ENCODE measurements at places on chromosomes 5 and 9.

- no peak for DNase-seq
Observed at GRCh38 chr9:135908754-135909204, 1.4 kb upstream of the CAMSAP1 start.

DNA sequence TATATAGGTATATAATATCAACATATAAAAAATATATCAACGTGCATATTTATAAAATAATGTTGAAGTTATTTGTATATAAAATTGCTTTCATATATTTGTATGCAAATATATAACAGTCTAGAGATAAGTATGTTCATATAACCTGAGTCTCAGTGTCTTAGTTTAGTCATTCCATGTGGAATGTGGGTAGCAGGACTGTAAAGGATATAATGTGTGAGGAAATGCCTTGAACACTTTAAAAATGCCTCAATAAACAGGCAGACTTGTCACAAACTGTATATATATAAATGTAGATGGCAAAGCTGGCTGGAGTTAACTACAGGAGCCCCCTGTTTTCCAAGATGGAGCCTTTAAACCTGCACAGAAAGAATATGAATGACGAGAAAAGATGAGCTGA is 48.4 kb downstream of the CCDC125 start:
- peak; percentile 31 for DNase-seq

GRCh38 chr5:112126982-112127381 is 292.1 kb downstream of the EPB41L4A start:
- no peak for DNase-seq

DNA sequence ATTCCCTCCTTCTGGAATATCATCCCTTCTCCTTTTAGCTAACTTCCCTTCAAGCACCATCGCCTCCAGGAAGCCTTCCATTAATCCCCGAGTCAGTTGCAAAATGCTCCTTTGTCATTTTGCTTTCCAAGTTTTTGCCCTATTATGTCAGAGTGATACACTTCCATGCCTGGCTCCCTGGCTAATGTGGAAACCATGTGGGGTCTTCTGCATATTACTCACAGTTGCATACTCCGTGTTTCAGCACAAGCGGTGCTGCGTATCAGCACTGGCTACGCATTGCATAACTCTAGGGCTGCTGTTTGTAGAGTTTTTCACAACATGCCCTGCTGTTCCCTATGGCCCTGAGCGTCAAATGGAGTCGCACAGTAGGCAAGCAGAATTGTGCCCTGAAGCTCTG is 1.9 kb downstream of the TEX53 start:
- peak; percentile 86 for DNase-seq

- peak; percentile 82 for DNase-seq
Observed at GRCh38 chr5:151745071-151745705, 13.2 kb downstream of the ATOX1 start.

DNA sequence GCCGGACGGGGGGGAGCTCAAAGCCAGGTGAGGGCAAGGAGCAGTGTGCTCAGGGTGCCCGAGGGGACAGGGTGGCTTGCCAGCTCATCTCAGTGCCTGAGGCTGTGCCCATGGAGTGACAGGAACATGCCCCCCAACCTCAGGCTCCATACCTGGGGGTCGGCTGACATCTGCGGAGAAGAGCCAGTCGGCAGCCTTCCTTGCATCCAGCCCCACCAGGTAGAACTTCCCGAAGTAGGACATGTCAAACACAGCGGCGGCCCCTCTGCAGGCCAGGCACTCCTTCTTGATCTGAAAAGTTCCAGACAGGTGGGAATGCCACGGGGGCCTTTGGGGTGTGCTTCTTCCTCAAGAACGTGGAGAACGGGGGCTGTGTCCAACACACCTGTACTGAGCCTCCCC is 42.1 kb downstream of the SARDH start:
- no peak for DNase-seq

- peak; percentile 88 for DNase-seq
Observed at GRCh38 chr5:55601204-55601618, 66.4 kb upstream of the PLPP1 start.

DNA sequence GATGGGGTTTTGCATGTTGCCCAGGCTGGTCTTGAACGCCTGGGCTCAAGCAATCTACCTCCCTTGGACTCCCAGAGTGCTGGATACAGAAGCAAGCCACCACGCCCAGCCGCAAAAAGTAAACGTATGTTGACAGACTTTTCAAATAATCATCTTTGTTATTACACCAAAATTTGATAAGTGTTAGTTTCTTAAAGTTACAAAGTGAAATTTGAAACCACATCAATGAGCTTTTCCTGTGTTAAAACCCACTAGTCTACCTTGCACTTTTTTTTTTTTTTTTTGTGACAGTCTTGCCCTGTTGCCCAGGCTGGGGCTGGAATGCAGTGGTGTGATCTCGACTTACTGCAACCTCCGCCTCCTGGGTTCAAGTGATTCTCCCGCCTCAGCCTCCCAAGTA is 29.9 kb downstream of the SPACA9 start:
- no peak for DNase-seq

DNA sequence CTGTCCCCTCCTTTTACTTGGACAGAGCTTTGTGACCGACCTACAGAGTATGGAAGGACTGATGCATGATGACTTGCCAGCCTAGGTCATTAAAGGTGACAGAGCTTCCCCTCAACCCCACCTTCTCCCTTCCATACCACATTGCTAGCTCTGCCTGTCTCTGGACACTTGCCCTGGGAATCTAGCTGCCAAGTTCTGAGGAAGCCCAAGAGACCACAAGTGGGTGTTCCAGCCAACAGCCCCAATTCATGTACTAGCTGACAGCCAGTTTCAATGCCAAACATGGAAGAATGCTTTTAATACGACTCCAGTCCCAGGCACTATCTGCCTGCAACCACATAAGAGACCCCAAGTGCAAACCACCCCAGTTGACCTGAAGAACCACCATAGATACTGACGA is 477.1 kb downstream of the SPOCK1 start:
- DNase-seq, result no peak

- no peak for DNase-seq
Observed at GRCh38 chr9:34205102-34205501, 26.3 kb downstream of the UBAP1 start.

DNA sequence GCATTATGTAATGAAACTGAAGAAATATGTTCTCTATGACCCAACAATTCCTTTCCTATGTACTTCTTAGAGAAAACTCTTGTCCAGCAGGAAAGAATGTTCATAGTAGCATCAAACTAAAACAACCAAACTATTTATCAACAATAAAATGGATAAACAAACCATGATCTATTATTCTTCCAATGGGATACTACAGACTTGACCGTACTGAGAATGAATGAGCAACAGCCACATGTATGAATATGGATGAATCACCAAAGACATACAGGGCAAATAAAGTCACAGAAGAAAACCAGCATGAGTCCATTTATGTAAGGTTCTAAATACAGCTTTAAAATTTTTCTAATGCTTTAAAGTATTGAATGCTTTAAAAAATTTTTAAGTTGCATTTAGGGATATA is 73.6 kb upstream of the SUSD1 start:
- peak; percentile 49 for DNase-seq

GRCh38 chr5:169827769-169828168 is 152.5 kb downstream of the INSYN2B start:
- DNase-seq, result no peak

DNA sequence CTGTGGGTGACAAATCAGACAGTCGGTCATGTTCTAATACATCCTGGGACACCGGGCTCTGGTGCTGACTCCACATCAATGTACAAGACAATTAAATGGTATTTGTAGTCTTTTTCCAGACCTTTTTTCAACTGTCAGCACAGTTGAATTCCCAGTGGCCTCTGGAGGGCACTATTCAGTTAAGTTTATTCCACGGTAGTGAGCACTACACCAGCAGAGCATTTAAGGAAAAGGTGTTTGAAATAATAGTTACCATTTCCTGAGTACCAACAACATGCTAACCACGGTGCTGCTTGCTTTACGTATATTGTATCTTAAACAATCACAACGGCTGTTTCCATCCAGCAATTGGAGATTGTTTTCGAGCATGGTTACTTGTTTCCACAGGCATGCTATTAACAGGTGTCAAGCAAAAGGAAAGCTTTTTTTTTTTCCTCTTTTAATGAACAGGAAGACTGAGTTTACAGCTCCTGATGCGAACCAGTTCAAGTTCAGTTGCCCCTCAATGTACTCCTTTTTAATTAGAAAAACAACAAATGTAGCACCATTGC is 186.7 kb downstream of the PDZD2 start:
- DNase-seq, result peak; percentile 87

DNA sequence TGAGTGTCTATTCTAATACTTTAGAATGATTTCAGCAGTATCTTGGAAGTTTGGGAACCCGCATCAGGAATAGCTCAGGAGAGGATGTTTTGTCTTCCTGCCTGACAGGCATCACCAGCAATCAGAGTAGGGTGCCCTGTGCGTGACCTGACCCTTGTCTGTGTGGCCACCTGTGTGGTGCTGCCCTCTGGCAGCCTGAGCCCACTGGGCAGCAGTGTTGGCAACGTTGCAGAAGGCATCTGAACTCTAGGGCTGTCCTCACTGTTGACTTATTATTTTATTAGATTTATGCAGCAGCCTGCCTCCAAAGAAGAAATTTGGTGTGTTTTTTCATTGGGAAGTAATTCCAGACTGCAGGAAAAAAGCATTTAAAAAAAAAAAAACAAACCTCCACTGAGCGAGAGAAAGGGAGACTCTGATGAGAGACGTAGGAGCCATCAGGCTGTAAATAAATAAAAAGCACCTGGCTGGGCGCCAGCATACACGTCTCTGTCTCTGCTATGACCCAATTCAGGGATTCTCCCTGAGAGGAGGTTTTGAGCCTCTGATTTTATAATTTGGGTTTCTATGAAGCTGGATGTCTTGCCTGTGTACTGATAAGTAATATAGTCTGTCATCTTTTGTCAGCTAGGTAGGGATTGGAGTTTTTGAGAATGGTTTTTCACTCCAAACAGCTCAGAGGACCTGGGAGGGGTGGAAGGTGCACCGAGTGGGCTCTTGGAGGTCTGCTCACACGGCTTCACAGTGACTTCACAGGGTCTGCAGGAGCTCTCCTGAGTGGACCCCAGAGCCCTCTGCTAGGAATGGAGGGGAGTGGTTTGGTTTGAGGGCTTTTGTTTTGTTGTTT is 49.0 kb downstream of the FAM78A start:
- DNase-seq, result peak; percentile 55

- DNase-seq, result peak; percentile 41
Observed at GRCh38 chr5:64074533-64074932, 91.1 kb upstream of the RNF180 start.

DNA sequence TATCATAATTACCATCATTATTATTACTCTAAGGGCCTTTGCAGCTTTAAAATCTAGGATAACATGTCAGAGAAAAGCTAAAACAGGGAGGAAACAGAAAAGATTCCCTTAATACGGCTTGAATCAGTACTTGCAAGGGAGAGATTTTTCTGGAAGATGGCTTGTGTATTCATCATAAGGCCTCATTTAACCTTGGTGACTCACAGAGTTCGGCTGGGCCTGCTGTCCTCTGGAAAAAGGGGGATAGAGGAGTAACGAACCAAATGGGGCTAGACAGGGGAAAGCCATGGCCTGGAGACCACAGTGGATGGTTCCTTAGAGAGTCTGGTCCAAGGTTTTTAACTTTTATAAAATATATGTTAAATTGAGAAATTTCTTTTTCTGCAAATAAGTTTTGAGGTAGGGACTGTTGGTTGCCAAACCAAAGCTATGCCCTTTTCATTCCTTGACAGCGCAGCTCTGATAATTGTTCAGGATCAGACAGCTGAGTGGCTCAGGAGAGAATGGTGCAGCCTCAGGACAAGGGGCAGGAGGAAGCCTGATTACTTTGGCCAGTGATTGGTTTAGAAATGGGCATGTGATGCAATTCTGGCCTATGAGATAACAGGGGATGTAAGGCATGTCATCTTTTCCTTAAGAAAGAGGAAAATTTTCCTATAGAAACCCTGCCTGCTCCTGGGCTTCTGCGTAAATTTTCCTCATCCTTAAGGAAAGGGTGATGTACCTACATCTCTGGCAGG is 25.6 kb upstream of the GSN start:
- peak; percentile 69 for DNase-seq
